IMR-90 (cell line): ENCODE measurements at places on chromosomes 3 and 15. TPM values are rescaled to one million over a fixed set of nuclear protein-coding genes. Genes with fewer than 3 reads are reported as not detected.

EHHADH gene
- polyA plus RNA-seq: 2.0 TPM in 2 replicates

DNA sequence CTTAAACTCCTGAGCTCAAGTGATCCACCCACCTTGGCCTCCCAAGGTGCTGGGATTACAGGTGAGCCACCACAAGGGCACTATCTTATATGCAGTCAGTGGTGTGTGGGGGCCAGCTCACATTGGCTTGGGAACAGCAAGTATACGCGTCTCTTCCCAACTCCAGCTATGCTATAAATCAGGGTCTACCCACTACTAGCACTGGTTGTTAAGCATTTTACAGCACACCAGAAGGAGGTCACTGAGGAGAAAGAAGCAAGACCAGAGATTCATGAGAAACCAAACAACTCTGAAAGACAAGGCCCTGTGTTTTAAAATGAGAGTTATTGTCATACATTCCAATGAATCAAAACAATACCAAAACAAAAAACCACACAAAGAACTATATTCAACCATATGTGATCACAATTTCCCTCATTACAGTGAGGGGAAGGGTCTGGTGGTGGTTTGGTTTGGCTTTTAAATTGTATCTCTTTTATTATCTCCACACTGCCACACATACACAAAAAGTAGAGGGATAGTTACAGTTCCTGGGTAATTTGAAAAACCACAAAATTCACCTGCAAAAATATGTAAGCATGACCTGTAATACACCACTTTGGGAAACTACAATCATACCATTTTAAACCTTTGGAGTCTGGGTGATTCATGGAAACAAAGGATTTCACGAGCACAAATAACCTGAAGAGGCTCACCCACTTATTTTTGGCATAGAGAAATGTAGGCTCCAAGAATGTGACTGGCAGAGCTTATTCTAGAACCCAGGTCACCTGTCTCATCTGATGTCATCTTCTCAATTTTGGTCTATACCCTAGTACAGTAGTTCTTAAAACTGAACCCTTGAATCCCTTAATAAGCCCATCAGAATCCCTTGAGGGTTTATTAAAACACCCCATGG is 5.2 kb downstream of the MAGI1 start:
- no peak for DNase-seq

GRCh38 chr3:123884203-123884831 is at the start of gene MYLK:
MYLK (minus strand) TSS chr3:123884332; CDS start chr3:123793841, 90,491 bp downstream.
- DNase-seq: peak; percentile 95

FANCD2OS gene
- not detected in 2 replicates for polyA plus RNA-seq

ADIPOQ gene
- not detected in 2 replicates for polyA plus RNA-seq

DNA sequence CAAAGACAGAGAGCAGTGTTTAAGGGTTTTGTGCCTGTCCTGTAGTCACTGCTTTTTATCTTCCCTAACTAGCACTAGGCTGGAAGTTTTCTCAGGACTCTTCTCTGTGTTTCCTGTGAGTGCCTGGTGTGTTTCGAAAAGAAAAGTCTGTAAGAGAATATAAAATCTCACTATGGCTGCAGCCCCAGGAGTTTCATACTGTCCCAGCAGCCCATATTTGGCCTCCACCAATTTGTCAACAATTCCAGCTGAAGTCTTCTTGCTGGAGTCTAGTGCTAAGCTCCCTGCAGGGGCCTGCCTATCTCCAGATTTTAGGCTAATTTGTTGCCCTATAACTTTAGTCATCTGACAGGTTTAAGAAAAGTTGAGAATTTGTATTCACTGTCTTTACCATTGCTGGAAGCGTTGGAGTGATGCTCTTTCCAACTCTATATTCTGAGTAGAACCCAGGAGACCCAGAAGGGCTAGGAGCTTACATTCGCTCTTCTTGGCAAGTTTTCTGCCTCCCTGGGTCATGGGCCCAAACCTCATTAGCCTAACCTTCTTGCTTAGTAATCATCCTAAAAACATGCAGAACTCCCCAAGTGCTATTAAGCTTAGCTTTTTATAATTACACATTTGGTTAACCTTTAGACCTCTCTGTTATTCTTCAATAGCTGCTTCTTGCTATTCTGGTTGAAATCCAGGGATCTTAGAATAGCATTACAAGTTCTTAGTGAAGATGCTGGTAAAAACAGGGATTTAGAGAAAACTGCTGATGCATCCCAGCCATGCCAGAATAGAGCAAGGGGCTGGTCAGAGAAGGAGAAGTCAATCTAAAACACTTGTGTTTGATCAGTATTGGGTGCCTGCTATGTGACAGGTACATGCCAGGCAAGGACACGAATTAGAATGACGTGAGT is 283.1 kb downstream of the NEK10 start:
- DNase-seq: no peak

ZBBX gene
- not detected in 2 replicates for polyA plus RNA-seq
